ENCODE measurements at places on chromosomes 1 and 21.

DNA sequence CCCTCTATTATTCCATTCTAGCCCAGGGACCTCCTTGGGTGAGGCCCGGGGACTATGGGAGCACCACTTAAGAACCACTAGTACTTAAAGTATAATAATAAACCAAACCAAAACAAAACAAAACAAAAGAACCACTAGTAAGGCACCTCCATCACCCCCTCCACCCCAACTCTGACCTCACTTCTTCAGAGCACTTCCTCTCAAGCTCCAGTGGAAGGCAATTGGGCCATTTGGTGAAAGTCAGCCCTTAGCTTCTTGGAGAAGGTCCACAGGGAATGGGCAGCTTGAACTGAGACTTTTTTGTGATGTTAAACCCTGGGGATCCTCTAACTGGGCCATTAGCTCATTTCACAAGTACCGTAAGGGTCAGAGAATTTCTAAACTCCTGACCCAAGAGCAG lies 237.3 kb downstream of the RHOU start:
- H3K4me3 ChIP-seq = no peak overlapping the region
- H3K27me3 ChIP-seq = peaks cover 4% of the 10 kb centered on the region
- H3K36me3 ChIP-seq = no peaks in the 10 kb centered on the region
- H3K27ac ChIP-seq = peak overlapping the region; percentile 57
- H3K4me1 ChIP-seq = peaks cover 49% of the 10 kb centered on the region

DNA sequence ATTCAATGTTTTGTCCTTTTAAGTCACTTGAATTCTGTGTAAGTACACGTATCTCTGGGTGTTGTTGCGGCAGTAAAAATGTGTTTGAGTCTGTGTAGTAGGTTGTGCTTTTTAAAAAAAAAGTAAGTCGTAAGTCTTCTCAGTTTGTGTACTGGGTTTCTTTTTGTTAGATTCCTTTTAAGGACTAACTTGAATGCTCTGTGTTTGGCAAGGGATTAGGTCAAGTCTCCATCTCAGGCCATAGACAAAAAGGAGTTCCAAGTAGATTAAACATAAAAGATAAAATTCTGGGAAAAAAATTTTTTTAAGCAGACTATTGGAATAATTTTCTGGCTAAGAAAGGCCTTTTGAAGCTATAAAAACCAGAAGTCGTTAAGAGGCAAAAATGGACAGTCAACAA lies 113.1 kb downstream of the ATP5PO start:
- peak overlapping the region; percentile 4 for H3K27ac ChIP-seq

DNA sequence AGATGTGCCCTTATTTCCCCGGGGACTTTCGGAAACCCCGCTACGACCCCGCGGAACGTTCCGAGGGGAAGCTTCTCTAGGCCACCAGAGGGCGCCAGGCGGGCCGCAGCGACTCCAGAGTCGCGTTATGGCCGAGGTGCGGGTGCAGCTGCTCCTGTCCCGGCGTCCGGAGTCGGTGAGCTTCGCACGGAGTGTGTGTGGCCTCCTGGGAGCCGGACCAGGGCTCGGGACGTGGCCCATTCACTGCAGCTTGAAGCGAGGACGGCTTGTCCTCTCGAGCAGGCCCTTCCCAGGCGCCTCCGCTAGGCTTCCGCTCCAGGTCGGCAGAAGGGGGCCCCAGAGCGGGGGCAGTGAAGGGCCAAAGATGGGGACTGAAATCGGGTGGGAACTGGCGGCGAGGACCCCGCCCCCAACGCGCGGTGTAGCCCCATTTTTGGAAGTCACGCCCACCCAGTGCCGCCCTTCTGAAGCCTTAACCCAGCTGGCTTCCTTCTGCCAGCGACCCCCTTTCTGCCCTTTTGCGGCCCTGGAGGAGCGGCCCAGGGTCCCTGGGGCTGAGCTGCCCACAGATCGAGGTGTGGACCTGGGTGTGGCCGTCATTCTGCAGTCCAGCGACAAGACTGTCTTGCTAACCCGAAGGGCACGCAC lies at the start of gene NUDT17:
TSS of gene NUDT17 (plus strand) at position 117 of the 648 bp plus-strand sequence. CDS start at position 128, 11 bp downstream.
- H3K4me1 ChIP-seq = peaks cover 7% of the 10 kb centered on the region
- H3K36me3 ChIP-seq = peaks cover 30% of the 10 kb centered on the region
- no peak within 1 kb of the TSS for H3K4me3 ChIP-seq
- no peak within 1 kb of the TSS for H3K27ac ChIP-seq

DNA sequence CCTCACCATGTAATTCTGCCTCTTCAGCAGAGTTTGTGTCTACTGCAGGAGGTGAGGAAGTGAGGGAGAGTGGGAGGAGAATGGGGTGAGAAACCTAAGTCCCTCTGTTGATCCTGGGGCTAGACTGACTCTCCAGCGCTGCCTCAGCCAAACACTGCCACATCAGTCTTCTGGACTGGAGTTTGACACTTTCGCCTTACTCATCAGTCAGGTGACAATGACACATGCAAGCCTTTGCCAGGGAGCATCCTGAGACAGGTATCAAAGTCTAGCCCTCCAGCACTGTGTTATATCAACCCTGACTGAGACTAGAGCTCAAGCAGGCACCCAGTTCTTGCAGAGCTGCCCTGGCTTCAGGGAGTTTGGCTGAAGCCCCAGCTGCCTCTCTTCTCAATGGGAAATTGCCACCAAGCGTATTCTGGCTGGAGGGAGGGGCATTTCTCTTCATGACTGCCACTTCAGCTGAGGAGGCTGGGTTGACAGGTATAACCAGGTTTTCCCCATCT lies 33.3 kb upstream of the SUCO start:
- no peak overlapping the region for H3K4me3 ChIP-seq
- H3K27me3 ChIP-seq = no peaks in the 10 kb centered on the region

DNA sequence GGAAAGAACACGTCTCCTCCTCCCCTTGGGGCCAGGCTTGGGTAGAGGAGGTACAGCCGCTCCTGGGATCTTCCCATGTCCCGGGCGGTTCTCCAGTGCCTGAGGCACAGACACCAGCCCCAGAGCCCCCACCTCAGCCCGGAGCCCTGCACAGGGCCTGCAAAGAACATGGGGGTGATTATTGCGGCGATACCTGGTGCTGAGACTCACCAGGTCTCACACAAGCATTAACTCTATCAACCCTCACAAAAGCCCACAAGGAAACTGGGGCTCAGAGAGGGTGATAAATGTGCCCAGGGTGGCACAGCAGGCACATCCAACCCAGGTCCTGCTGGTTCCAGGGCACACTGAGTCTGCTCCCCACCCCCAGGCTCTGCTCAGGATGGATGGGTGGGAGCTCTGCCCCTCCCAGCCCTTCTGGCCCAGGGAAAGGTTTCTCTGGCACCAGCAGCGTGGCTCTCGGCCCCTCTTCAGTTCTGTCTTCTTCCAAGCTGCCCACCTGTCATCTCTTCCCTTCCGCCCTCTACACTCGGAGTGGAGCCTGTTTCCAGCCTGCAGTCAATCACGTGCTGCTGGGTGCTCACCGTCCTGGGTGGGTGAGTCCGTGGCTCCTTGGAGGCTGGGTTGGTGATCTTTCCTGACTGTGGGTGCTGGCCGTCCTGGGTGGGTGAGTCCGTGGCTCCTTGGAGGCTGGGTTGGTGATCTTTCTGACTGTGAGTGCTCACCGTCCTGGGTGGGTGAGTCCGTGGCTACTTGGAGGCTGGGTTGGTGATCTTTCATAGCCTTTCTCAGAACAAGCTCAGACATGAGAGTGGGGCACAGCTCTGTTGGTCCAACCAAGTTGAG lies 53.6 kb upstream of the AJAP1 start:
- H3K27me3 ChIP-seq = peaks cover 24% of the 10 kb centered on the region
- H3K36me3 ChIP-seq = no peaks in the 10 kb centered on the region
- DNase-seq = no peak
- no peak overlapping the region for H3K4me3 ChIP-seq
- H3K4me1 ChIP-seq = peaks cover 10% of the 10 kb centered on the region
